Activated CD4-positive, alpha-beta memory T cell treated with anti-CD3 and anti-CD28 coated beads, Interleukin-2, amount 10 ng/mL, durations not matched to agents 7 days and 5 days (primary cell): ENCODE measurements at places on chromosomes 11 and 22. TPM values are rescaled to one million over a fixed set of nuclear protein-coding genes. Genes with fewer than 3 reads are reported as not detected.

The BIRC3 gene
- 79.0 TPM for total RNA-seq

The PAMR1 gene
- total RNA-seq: not detected

The DDT gene
- total RNA-seq: 116 TPM

The PTPN5 gene
- total RNA-seq: not detected
